ENCODE measurements at places on chromosomes 5 and 9.
A peak's percentile ranks its signal among the peaks of the same experiment; 100 is the strongest.

DNA sequence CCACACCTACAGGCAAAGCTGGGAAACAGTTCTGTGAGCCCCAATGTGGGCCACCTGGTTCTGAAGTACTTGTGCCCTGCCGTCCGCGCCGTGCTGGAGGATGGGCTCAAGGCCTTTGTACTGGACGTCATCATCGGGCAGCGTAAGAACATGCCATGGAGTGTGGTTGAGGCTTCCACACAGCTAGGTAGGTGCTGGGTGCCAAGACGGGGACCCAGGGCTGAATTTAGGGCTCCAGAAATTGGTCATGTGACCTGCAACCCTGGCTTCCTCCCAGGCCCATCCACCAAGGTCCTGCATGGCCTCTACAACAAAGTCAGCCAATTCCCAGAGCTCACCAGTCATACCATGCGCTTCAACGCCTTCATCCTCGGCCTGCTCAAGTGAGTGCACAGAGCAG lies 46.9 kb upstream of the TESK1 start:
- DNase-seq: no peak

DNA sequence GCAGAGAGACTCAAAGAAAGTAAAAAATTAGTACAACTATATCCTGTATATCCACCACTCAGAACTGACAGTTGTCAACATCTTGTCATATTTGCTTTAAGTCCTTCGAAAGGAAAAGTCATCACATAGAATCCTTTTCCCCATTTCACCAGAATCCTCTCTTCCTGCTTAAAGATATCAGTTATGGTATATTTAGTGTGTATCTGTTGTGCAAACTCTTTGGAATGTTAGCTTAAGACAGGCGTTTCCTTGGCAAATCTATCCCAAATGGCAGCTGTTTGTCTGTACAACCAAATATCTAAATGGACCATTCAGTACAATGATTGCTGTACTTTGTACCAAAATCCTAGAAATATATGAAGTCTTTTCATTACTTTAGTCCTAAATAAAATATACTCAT lies 98.5 kb downstream of the ITGA1 start:
- DNase-seq: no peak

GRCh38 chr5:151063142-151063989 lies 17.5 kb downstream of the TNIP1 start:
- no peak for DNase-seq

DNA sequence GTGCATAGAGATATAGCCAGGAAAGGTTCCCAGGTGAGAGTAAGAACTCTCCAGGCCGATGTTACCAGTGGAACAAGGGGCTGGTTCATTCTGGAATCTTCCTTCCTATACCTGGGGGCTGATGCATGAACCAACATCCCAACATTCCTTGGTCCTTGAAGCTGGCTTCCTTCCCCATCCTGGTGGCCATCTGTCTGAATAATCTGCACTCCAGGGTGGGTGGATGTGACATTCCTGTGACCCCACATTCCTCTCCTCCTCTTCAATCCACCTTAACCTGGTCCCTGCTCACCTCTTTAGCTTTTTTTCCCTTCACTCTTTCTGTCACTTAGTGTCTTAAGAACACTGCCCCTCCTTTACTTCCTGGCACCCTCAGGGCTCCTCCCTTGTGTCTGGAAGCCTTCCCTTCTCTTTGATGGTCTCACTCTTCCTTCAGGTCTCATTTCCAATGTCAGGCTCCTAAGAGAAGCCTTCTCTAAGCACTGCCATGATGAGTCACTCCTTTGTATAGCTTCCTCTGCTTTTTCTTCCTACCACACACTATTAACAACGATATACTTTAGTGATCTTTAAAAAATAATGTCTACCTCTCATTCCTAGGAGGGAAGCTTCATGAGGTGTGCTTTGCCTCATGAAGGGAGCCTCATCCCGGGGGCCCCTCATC lies 80.3 kb downstream of the BOD1 start:
- DNase-seq: no peak

- no peak for DNase-seq
Measured at GRCh38 chr5:53856506-53856905, 296.1 kb downstream of the NDUFS4 start.

DNA sequence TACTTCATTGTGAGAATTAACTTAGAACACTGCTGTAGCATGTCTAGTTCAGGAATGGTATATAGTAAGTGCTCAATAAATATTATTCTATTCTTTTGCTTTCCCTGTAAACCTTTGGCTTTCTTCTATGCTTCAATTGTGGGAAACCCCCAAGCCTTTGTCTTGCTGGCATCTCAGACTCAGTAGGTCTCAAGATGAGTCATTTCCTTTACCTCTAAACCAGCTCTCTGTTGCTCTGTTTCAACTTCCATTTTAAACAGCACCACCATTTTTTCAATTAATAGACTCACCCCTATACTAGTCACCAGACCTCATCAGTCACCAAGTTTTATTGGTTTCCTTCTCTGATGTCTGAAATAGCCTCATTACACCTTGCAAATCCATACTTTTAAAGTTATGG lies 43.5 kb downstream of the DMAC1 start:
- no peak for DNase-seq

- DNase-seq: no peak
Measured at GRCh38 chr5:173391031-173391430, 62.8 kb upstream of the STC2 start.

DNA sequence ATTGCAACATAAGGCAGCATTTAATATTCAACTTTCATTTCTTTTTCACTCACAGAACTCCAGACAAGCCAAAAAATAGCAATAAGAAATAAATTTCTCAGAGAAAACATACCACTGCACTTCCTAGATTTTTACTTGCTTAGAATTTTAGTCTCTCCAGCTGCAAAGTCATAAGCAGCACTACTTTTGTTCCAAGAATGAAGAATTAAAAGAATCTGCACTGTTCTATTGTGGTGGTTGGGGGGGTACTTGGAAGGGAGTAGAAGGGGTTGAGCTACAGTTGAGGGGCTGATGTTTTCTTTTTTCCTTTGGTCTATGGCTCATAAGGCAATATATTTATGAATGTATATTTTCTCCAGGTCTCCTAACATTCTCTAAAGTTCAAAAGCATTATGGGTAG lies 144.5 kb downstream of the KIAA0825 start:
- no peak for DNase-seq

- DNase-seq: no peak
Measured at GRCh38 chr5:2131826-2132496, 249.2 kb upstream of the IRX4 start.

- DNase-seq: no peak
Measured at GRCh38 chr9:35813434-35814105, 1.3 kb downstream of the HINT2 start.

DNA sequence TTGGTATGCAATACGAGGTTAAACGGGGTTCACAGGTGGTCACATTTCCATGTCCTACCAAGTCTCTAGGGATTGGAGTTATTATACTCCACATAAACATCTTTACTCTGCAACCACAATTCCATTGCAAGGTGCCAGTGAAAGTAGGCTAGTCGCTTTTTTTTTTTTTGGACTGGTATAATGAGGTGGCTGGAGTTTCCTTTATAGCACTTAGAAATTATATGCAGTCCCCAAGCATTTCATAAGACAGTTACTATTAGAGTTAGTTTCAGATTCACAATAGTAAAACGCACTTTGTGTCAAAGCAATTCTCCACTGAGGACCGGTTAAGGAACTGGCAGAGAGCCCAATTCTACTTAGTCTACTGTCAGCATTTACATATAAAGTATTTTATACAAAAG lies 1.4 kb downstream of the MEF2C start:
- no peak for DNase-seq

DNA sequence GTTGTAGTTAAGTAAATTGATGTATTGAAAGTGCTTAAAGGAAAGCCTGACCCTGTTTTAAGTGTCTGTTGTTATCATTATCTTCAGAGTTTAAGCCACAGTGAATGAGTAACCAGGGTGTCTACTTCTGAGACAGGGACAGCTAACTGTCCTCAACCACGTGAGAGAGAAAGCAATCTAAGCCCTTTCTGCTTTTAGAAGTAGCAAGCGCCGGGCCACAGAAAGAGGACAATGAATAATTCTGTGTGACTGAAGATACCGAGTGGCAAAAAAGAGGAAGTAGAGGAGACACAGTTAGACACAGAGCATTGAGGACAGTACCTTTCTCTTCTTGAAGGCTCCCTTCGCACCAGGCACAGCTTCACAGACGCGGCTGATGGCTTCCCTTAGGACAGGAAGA lies 86.3 kb downstream of the S1PR3 start:
- DNase-seq: no peak

GRCh38 chr5:59893429-59894227 lies at the start of gene PDE4D:
Gene PDE4D, minus strand, starts transcription at chr5:59893726.
- no peak for DNase-seq

- DNase-seq: no peak
Measured at GRCh38 chr9:131918481-131918880, 161.2 kb downstream of the MED27 start.

- DNase-seq: peak; percentile 43
Measured at GRCh38 chr5:89878140-89879132, 531.1 kb downstream of the CETN3 start.

DNA sequence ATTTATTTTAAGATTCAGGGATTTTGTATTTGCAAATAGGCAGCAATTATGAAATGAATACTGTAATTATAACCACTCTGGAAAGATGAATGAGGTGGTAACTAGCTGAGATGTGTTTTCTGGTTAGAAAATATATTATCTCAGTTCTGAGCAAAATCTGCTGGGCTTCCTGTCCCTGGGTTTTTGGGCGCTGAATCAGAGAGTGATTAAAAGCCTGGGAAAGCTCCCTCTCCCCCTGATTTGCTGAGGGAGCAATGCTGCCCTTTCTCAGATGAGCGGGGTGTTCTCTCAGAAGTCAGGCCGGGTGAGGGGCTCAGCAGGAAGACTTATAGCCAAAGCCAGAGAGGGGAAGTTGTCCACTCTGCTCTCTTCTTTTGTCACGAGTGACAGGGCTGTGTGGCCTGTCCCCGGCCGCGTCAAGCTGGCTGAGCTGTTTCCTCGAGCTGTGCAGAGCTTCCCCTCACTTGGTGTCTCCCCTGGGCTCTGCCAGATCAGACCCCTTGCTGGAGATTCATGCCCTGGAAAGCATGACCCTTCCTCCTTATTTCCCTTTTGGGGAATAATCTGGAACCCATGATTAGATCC lies 39.8 kb upstream of the PITX1 start:
- DNase-seq: no peak

GRCh38 chr5:116788851-116789403 lies 214.3 kb upstream of the SEMA6A start:
- DNase-seq: no peak

DNA sequence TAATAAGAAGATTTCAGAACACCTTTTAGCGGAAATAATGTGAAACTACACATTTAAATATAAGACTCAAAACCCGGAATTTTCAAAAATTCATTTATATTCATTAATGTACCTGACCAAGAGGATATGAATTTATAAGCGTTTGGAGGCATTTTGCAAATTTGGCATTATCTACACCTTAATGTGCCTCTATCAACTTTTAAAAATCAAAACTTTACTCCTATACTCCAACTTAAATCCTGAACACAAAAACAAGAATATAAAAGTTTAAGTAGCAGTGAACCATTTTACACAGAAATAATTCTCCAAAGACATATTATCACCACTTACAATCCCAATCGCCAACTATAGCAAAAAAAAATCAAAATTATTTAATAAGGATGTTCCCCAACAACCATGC lies 3.9 kb downstream of the ZNF608 start:
- DNase-seq: no peak

GRCh38 chr9:19516348-19516747 lies 107.5 kb downstream of the ACER2 start:
- no peak for DNase-seq

- no peak for DNase-seq
Measured at GRCh38 chr9:91040371-91041215, 239.0 kb downstream of the SYK start.

- no peak for DNase-seq
Measured at GRCh38 chr5:33170411-33170810, 270.4 kb upstream of the TARS1 start.

DNA sequence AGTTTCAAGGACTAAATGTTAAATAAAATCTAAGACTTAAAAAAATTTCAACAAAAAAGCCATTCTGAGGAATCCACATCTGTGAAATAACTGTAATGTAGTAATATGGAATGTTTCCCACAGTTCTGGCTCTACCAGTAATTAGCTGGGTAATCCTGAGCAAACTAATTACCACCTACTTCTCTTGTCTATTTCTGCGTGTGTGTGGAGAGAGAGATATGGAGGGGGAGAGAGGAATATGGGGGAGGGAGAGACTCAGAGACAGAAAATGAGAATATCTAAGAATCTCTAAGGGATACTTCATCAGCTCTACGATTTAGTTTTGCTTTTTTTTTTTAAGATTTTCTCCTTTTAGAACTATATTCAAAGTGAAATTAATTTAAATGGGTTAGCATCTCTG lies 28.0 kb downstream of the TBCA start:
- DNase-seq: no peak
